Glomerular endothelial cell (primary cell): ENCODE measurements at places on chromosomes 6 and 20. TPM values are rescaled to one million over a fixed set of nuclear protein-coding genes. Genes with fewer than 3 reads are reported as not detected.

DNA sequence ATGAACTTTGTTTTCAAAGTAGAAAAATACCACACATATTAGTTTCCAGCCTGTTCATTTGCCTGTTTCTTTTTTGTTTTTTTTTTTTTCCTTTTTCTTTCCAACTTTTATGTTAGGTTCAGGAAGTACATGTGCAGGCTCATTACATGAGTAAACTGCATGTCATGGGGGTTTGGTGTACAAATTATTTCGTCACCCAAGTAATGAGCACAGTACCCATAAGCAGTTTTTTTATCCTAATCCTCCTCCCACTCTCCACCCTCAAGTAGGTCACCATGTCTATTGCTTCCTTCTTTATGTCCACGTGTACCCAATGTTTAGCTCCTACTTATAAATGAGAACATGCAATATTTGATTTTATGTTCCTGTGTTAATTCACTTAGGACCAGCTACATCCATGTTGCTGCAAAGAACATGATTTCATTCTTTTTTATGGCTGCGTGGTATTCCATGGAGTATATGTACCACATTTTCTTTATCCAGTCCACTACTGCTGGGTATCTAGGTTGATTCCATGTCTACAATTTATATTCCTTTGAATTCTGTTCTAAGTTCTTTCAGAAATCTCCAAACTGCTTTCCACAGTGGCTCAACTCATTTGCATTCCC, 31.8 kb downstream of the SNX14 start:
- no peak for DNase-seq

DNA sequence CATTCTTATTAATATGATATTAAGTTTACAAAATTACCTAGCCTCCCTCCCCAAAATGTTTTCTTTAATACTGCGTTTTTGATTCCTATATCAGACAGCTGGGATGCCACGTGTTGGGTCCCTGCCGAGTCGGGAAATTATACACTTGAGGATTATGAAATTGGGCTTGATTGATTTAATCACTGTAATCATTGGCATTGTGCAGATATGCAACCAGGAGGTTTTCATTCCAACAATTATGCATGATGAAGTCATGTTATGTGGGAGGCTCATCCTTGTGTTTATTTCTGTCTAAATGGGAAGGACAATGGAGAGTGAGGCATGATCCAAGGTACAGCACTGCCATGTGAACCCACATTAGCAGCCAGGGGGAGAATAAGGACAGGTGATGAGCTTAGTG, 30.6 kb upstream of the RIPOR2 start:
- no peak for DNase-seq

DNA sequence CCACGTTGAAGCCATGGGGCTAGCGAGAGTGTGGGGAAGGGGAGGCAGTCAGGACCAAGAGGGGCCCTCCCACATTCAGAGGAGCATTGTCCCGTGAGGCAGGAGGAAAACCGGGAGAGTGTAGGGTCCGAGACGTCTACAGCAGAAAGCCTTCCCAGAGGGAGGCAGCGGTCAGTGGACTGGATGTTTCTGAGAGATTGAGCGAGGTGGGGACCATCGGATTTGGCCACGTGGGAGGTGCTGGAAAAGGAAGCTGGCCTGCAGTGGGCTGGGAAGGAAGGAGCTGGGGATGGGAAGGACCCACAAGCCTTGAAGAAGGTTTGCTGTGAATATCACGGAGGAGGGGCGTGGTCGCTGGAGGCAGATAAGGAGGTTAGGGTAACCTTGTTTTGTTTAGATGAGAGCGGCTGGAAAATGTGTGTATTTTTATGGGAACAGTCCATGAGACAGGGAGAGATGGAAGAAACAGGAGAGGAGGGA, 119.0 kb upstream of the RNF24 start:
- no peak for DNase-seq

DNA sequence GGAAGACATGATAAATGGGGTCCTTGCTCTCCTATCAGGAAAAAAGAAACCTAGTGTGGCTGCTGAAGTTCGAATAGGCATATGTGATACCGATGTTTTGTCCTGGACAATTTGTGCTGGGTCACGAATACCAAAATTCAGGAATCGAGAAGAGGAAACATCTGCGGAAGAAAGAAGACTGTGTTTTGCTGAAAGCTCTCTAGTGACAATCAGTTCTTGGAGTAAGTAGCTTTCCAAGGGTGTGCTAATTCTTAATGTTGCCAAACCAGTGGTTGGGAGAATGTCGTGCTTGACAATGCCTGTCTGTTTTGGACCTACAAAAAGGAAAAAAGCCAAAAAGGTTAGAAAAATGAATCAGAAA, 956.1 kb downstream of the PHF3 start:
- DNase-seq, result no peak

- peak; percentile 70 for DNase-seq
These were observed 140.8 kb upstream of the CARMIL1 start for GRCh38 chr6:25138233-25138933.

- no peak for DNase-seq
These were observed 135.8 kb upstream of the AFDN start for GRCh38 chr6:167690931-167691330.

DNA sequence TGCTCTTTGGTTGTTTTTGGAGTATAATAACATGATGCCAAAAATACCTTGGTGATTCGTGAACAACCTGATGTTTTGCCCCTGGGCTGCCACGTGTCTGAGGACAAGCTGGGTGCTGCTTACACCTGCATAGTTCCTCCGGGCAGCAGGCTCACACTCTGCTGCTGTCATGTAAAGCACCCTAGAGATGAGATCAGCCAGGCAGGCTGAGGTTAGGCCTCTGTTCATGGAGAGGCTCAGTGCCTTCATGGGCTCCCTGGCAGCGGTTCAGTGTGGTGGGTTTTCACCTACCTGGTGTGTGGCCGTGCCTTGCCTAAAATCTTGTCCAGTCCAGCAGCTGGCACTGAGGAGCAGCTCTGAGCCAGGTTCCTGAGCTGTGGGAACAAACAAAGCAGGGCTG, 60.1 kb upstream of the TAGAP start:
- DNase-seq, result no peak

DNA sequence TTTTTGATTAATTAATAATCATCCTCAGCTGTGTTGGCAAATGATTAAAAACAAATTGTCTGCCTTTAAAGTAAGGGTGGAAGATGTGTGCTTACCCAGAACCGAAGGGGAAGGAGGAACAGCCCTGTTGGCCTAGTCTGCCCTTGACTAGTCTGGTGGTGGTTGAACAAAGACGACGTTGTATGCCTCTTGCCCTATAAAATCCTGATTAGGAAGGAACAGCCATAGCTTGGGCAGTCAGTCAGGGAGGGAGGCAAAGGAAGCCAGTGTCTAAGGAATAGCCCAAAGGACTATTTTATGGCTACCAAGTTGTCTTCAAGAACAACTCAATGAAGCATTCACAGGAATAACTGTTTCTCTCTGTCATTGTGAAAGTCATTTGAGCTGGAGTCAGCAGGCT, 70.7 kb downstream of the PRDM1 start:
- no peak for DNase-seq

DNA sequence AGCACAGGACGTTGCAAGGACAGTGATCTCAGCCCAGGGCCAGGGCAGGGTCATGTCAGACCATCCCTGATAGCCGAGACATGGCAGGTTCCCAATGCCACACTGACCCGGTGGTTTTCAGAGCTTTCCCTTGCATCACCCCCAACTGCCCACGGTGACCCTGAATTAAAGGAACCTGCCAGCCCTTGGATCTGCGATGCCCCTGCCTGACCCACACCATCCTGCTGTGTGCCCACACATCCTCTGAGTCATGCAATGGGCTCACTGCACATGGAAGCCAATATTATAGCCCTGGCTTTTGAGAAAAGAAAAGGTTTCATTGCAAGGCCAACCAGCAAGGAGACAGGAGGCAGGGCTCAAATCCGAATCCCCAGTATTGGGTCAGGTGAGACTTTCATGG, 132.6 kb upstream of the CST7 start:
- no peak for DNase-seq

- no peak for DNase-seq
These were observed 217.2 kb upstream of the FOXA2 start for GRCh38 chr20:22801528-22801927.

- no peak for DNase-seq
These were observed 36.8 kb upstream of the MRPS18A start for GRCh38 chr6:43724354-43724753.

GRCh38 chr20:64104667-64105451, 2.5 kb downstream of the NPBWR2 start:
- DNase-seq, result no peak

GRCh38 chr6:4587171-4587570, 189.0 kb upstream of the CDYL start:
- no peak for DNase-seq

The TXLNB gene
- 0.73 and 0.99 TPM in 2 replicates for total RNA-seq

The LY6G6F gene
- not detected in 2 replicates for total RNA-seq

The EFHC1 gene
- 16.0 and 16.2 TPM in 2 replicates for total RNA-seq
